ENCODE measurements at places on chromosomes 6 and 20. TPM values are rescaled to one million over a fixed set of nuclear protein-coding genes. Genes with fewer than 3 reads are reported as not detected.

DNA sequence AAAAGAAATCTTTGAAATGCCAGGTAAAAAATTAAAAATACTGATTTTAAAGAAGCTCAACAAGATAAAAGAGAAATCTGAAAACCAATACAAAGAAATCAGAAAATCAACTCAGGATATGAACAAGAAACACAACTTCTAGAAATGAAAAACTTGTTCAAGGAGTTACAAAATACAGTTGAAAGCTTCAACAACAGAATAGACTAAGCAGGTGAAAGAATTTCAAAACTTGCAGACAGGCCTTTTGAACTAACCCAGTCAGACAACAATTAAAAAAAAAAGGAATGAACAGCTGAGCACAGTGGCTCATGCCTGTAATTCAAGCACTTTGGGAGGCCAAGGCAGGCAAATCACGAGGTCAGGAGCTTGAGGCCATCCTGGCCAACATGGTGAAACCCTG is 57.8 kb downstream of the PDSS2 start:
- no peak for DNase-seq

DNA sequence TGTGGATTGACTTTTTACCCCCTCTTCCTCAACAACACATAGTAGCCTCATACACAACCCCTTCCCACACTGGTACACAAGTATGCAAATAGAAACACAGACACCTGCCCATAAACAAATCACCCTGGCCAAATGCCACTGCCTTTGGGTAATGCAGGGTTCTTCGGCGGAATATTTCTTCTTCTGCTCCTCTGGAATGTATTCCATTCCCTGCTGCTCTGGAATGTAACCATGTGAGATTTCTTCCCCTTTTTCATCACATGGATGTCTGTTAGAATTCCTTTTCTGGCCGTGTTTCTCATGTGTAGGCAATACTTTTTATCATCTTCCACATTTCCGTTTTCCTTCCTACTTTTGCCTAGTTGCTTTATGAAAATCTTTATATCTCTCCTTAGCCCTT is 76.1 kb upstream of the TPD52L1 start:
- DNase-seq, result no peak

DNA sequence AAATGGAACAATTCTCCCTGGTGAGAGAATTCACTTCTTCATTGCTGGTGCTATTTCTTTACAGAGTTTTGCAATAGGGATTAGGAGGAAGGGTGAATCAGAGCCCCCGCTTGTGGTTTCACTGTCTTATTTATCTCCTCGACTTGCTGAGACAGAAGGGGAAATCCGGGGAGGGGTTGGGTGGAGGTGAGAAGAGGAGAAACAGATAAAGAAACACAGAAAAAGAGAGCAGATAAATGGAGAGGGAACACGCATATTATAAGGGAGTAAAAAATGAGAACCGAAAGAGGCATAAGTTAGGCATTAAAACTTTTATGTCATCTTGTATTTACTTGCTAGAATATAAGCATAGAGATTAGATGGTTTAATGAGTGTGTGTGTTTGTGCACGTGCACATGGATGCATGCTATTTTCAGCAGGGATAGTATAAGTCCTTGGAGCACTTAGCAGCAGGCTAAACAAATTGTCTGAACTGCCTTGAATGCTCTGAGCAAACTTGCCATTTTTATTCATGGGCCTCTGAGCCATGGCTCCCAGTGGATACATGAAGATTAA is 105.0 kb downstream of the OLIG3 start:
- DNase-seq, result peak; percentile 51

- peak; percentile 60 for DNase-seq
These were observed 52.9 kb upstream of the SLC22A16 start for GRCh38 chr6:110529355-110529754.

- no peak for DNase-seq
These were observed 186.3 kb downstream of the PLCB4 start for GRCh38 chr20:9255171-9255570.

SPATS1 gene
- total RNA-seq, result not detected
